ENCODE measurements at places on chromosomes 6 and 20.

- peak; percentile 42 for DNase-seq
These were observed 540 bp upstream of the RBM24 start for GRCh38 chr6:17280552-17281090.

- no peak for DNase-seq
These were observed 272.5 kb upstream of the CDYL start for GRCh38 chr6:4503700-4504099.

DNA sequence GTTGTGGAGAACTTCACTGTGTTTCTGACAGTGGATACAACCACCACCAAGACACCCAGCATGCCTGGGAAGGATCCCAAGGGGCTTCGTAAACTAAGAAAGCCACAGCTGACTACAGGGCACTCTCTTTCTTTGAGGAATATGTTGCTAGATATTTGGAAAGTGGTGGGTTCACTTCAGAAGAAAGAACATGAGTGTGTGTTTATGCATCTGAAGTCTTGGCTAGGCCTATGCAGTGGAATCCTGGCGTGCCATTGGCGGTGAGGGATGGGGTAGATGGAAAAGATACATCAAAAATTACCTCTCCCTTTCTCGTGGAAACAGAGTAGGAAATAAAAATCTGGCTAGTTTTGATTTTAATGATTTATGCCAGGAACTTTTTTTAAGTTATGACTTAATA lies 187.7 kb downstream of the PDE7B start:
- DNase-seq, result peak; percentile 48

DNA sequence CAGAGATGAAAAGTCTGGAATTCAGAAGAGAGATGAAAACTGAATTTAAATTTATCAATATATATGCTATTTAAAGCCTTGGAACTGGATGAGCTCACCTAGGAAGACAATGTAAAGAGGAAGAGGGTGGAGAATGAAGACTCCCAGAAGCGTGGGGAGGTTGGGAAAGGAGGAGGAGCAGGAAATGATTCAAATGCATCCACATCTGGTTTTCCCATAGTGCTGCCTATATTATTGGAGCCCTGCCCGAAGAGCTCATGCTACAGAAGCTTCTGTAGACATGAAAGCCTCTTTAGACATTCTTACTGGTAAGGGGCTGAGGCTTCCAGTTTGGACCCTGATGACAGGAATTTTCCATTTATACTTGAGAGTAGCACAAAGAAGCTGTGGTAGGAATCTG lies 19.2 kb downstream of the PDE7B start:
- DNase-seq, result peak; percentile 96

- DNase-seq, result no peak
These were observed 11.0 kb downstream of the PTCHD4 start for GRCh38 chr6:48099713-48100587.

- DNase-seq, result peak; percentile 39
These were observed 482.5 kb downstream of the QKI start for GRCh38 chr6:163897030-163897429.

DNA sequence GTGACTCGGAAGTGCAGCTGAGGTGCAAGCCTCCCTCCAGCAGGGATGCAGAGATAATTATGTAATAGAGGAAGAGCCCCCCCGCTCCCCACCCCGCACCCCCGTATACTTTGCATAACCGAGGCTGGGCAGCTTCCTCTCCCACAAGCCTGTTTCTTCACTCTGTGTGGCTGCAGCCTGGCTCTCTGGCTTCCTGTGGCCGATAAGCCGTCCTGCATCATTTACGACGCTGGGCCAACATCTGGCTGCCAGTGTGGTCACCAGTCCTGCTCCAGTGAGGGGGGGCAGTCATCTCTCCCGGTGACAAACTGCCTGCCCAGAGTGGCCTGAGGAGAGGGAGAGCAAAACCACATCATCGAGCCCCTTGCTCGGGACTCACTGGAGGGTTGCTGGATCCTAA lies 59.2 kb downstream of the RBM38 start:
- DNase-seq, result no peak

DNA sequence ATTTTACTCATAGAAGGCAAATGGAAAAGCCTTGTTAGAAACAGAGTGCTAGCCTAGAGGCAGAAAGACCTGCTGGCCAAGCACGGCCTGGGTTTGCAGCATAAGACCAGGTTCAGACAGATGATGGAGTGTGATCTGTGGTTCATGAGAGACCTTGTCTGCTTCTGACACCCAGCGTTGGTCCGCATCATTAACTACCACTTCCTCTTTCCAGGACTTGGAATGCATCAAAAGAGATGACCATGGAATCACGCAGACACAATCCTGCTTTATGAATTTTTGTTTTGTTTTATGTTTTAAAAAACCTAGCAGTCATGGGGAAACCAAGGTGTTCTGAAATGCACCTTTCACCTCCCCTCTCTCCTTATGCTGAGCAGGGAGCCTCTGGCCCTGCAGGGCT lies 76.8 kb upstream of the SYNDIG1 start:
- DNase-seq, result no peak

- DNase-seq, result no peak
These were observed 79.7 kb downstream of the GRM4 start for GRCh38 chr6:34066218-34066571.

DNA sequence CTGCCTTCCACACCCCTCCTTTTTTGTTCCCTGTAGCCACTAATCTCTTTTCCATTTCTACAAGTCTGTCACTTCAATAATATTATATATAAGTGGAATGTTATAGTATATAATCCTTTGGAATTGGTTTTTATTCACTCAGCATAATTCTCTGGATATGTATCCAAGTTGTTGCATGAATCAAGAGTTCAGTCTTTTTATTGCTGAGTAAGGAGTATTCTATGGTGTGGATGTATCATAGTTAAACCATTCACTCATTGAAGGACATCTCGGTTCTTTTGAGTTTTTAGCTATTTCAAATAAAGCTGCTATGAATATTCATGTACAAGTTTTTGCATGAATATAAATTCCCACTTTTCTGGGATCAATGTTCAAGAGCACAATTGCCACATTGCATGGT lies 69.5 kb upstream of the TASP1 start:
- DNase-seq, result no peak

DNA sequence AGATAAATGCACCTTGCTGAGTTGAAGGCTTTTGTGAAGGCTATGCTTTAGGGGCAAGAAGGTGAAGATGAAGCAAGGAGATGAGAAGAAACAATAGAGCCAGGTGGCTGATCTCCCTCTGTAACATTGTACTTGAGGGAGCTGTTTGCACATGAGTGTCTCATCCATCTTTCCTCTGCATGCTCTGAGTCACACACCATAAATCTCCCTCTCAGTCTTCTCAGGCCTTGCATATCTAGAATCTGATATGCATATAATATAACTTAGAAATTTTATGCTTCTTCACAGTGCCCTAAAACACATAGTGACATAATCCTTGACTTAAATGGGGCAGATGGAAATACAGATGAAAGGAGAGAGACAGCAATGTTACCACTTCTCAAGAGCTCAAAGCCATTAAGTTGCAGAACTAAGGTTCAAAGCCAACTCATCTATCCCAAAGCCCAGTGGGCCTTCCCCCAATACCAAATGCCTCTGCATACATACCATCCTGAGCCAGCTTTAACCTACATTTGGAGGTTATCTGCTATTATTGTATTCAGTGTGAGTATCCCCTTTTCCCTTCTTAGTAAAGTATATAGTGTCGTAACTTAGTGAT lies 62.4 kb upstream of the STXBP5 start:
- DNase-seq, result peak; percentile 74

- peak; percentile 84 for DNase-seq
These were observed 11.3 kb upstream of the COL12A1 start for GRCh38 chr6:75217193-75217592.

- peak; percentile 13 for DNase-seq
These were observed 37.0 kb upstream of the KCNG1 start for GRCh38 chr20:51059862-51060261.

DNA sequence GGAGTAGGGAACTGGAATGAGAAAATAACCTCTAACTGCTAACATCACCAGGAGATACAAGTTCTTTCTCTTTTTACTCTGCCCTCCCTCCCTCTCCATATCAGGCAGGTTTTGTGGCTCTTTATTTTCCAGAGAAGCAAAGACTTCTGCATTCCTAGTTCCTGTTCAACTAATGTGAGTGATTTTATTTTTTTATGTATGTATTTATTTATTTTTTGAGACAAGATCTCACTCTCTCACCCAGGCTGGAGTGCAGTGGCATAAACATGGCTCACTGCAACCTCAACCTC lies 6.0 kb upstream of the IER3 start:
- DNase-seq, result no peak

- peak; percentile 83 for DNase-seq
These were observed 52.0 kb downstream of the HIVEP1 start for GRCh38 chr6:12064131-12064530.

- DNase-seq, result peak; percentile 40
These were observed 9.5 kb upstream of the ATRN start for GRCh38 chr20:3461211-3461771.

DNA sequence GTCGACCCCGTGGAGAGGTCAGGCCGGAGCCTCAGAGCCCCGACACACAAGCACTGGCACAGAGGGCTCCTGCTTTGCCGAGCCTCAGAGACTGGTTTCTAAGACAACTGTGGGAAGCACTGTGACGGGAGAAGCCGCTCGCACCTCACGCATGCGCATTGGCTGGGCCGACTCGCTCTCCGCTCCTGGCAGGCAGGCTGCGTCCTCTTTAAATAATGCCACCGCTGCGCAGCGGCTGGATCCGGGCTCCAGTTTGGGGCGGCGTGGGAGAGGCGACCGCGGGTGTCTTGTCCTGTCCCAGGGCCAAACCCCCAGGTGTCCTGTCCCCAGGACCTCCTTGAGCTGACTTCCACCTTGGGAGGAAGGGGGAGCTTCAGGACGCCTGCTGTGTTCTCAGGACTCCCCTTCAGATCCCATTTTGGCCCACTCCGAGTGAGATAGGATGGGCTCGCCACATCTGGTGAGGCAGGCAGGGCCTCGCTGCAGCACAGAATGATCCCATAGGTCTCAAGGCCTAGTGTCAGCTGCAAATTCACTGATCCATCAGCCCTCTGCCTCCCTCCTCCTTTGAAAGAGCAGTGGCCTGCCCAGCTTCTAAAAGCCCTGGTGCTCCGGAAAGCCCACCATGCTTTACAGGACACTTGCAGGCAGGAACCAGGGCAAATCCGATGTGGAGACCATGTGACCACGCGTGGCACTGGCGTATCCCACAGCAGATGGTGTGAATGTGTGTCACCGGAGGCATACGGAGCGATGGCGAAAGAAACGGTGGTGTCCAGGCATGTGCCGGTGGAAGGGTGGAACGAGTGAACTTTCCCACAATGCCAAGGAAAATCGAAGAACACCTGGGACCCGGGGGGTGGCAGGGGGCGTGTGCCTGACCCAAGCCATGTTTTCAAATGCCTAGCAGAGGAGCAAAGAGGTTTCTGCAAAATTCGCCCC lies 169.3 kb upstream of the ZNF337 start:
- peak; percentile 70 for DNase-seq

GRCh38 chr6:164086076-164086887 lies 671.8 kb downstream of the QKI start:
- no peak for DNase-seq

GRCh38 chr20:6014017-6014416 lies 39.8 kb downstream of the LRRN4 start:
- DNase-seq, result no peak

GRCh38 chr20:53631909-53632662 lies 38.4 kb upstream of the ZNF217 start:
- DNase-seq, result no peak

GRCh38 chr20:5836569-5836968 lies 86.4 kb downstream of the SHLD1 start:
- no peak for DNase-seq

DNA sequence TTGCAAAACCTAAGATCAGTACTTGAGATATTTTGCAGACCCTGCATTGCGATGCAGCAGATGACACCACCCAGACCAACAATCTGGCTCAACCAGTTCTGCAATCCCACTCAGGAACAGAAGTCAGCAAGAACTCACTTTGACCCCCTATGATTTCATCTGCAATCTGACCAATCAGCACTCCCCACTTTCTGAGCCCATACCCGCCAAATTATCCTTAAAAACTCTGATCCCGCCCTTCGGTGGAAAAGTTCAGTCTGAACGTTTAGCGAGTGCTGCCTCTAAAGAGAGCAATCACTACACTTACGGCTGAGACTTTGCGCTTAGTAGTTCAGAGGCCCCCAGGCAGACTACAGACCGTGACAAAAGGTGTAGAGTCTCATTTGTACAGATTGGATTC lies 17.3 kb upstream of the KIAA1586 start:
- no peak for DNase-seq
